Muscle of leg (tissue), 16 donors: ENCODE measurements at places on chromosomes 11 and 22. TPM values are rescaled to one million over a fixed set of nuclear protein-coding genes. Genes with fewer than 3 reads are reported as not detected.

P2RX6 gene
- 23.0 TPM for polyA plus RNA-seq

GRCh38 chr11:67269401-67270255, 3.4 kb downstream of the GRK2 start:
- no peak for DNase-seq

DNA sequence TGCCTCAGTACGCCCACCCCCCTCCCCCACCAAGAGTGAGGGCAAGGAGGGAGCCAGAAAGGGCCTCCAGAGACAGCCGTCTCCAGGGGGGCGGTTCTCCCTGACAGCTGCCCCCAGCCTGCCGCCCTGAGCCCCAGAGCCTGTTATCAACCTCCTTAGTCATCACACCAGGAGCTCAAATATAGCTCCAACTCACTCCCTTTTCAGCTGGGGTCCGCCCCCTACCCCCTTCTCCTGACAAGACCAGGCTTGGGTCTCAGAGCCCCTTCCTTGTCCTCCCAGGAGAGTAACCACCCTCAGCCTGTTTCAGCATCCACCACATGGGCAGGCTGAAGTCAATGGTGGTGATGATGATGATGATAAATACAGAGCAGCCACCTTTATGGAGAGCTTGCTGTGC, 2.5 kb upstream of the INPP5J start:
- DNase-seq, result no peak

- no peak for DNase-seq
Observed at GRCh38 chr11:112805658-112806057, 155.6 kb upstream of the NCAM1 start.

GRCh38 chr11:85735876-85736460, 50.0 kb upstream of the CCDC89 start:
- no peak for DNase-seq

TTC28 gene
- polyA plus RNA-seq, result 23.2 TPM

- no peak for DNase-seq
Observed at GRCh38 chr11:110185121-110185591, 92.0 kb downstream of the ZC3H12C start.

DNA sequence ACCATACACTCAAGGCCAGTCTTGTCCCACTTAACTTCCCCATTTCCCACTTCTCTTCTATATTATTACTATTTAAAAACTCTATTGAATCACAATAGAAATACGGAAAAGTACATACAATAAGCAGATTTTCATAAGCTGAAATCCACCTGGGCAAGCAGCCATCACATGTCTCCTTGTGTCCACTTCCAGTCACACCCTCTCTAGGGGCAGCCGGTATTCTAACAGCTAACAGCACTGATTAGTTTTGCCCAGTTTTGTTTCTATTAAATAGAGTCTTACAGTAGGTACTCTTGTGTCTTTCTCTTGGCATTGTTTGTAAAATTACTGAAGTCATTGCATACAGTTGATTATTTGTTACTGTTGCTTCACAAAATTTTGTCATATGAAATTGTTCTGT, 37.8 kb downstream of the PPP6R3 start:
- peak; percentile 63 for DNase-seq

- DNase-seq, result no peak
Observed at GRCh38 chr11:115873813-115874212, 369.6 kb upstream of the CADM1 start.

DNA sequence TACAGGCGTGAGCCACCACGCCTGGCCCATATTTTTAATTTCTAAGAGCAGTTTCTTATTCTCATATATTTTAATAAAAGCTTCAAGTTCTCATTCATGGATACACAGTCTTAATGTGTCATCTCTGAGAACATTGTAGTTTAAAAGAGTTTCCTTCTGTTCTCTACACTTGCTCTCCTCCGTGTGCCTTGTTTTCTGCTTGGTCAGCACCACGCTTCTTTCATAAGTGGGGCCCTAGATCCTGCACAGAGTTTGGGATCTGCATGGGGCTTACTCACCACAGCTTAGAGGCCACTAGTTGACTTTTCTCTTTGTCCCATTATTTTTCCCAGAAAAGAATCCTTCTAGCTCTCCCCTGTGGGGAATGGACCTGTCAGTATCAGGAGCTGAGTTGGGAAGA, 58.8 kb downstream of the PPP6R2 start:
- no peak for DNase-seq

DNA sequence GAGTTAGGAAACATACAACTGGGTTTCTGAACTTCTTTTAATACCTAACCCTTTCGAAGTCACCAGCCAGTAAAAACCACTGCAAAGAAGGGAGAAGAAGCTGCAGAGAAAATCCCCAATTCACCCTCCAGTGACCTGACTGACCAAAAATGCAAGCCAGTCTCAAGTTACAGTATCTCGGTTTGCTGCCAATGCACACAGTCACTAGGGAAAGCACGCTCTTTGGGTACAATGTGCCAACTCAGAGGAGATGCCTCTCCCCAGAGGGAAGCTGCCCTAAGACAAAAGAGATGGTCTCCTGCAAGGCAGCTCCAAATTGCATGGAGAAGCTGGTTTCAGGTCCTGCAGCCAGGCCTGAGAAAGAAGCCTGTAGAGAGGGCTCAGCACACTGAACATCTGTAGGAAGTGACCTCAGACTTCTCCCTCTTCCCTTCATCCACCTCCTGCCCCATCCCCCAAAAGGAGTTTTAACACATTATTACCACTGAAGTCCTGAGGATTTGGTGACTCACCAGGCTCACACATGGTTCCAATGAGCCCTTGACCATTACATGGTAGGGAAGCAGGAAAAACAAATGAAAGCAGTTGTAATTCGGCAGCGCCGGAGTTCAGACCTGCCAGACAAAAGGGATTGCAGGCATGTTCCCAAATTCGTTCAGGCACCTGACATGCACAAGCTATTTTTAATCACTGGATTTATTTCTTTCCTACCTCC, 90.1 kb downstream of the ETS1 start:
- peak; percentile 99 for DNase-seq
